Urinary bladder (tissue), 4 donors: ENCODE measurements at places on chromosomes 7 and 10. TPM values are rescaled to one million over a fixed set of nuclear protein-coding genes. Genes with fewer than 3 reads are reported as not detected.

SLC26A5 gene
- polyA plus RNA-seq, result 0.43 TPM

METTL2B gene
- 12.1 TPM for polyA plus RNA-seq

PNLIPRP2 gene
- polyA plus RNA-seq, result 0.06 TPM

PALS2 gene
- 2.6 TPM for polyA plus RNA-seq

TSPAN12 gene
- 13.8 TPM for polyA plus RNA-seq

ABCB1 gene
- 4.3 TPM for polyA plus RNA-seq

GSTO2 gene
- 3.4 TPM for polyA plus RNA-seq

PPP1R3A gene
- polyA plus RNA-seq, result not detected

TMEM196 gene
- 0.05 TPM for polyA plus RNA-seq

ITPRID1 gene
- not detected for polyA plus RNA-seq

IL2RA gene
- polyA plus RNA-seq, result 0.87 TPM

IGFBP3 gene
- 183 TPM for polyA plus RNA-seq

KLF14 gene
- 0.03 TPM for polyA plus RNA-seq

ASB13 gene
- polyA plus RNA-seq, result 32.4 TPM

CDNF gene
- polyA plus RNA-seq, result 0.86 TPM

SLC13A4 gene
- polyA plus RNA-seq, result 0.03 TPM

IL6 gene
- polyA plus RNA-seq, result 6.9 TPM

CYP3A4 gene
- polyA plus RNA-seq, result 0.79 TPM

H2BK1 gene
- not detected for polyA plus RNA-seq

SKIDA1 gene
- polyA plus RNA-seq, result 0.61 TPM

HKDC1 gene
- 0.28 TPM for polyA plus RNA-seq

CHST3 gene
- 17.1 TPM for polyA plus RNA-seq

ACSM6 gene
- 0.42 TPM for polyA plus RNA-seq
